GM23248 (cell line): ENCODE measurements at places on chromosomes 4 and X. TPM values are rescaled to one million over a fixed set of nuclear protein-coding genes. Genes with fewer than 3 reads are reported as not detected.
A peak's percentile ranks its signal among the peaks of the same experiment; 100 is the strongest.

- peak; percentile 73 for DNase-seq
Measured at GRCh38 chr4:174437324-174437723, 85.0 kb downstream of the HPGD start.

KLKB1 gene
- total RNA-seq: not detected in 2 replicates

DNA sequence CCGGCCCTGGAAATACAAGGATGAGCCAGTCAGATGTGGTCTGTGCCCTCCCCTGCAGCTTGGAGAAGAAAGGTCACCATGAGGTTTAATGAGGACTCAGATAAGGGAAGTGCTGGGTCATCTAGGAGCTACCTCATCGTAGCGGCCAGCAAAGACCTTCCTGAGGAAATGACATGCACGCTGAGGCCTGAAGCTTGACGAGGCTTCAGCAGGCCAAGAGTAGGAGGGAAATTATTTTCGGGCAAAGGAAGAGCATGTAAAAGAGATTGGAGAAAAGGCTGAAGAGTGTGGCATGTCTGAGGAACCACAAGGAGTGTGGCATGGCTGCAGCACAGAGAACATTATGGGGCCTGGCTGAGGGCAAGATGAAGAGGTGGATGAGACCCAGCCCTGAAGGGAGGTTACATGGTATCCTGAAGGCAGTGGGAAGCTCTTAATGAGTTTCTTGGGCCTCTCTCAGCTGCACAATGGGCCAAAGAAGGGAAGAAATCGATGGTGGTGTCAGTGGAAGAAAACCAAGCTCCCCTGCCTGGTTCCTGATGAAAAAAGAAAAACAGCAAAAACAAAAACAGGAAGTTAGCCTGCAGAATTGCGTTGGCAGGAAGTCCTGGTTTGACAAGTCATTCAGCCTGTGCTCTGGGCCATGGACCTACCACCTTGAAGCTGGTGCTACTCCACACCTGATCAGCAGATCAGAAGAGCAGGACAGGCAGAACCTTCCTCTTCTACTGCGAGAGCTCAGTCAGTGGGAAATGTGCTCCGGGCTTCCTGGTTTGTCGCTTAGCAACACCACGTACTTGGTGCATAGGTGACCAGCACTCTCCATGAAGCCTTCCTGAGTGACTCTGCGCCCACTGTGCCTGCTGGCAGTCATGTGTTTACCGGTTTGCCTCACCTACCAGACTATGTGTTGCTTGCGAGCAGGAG lies 134.5 kb upstream of the KLF3 start:
- no peak for DNase-seq

MAGEA12 gene
- 0.54 TPM in 1 of 2 replicates, not detected in the other for total RNA-seq

GRCh38 chr4:8301851-8302730 lies 32.5 kb downstream of the HTRA3 start:
- DNase-seq: no peak

DNA sequence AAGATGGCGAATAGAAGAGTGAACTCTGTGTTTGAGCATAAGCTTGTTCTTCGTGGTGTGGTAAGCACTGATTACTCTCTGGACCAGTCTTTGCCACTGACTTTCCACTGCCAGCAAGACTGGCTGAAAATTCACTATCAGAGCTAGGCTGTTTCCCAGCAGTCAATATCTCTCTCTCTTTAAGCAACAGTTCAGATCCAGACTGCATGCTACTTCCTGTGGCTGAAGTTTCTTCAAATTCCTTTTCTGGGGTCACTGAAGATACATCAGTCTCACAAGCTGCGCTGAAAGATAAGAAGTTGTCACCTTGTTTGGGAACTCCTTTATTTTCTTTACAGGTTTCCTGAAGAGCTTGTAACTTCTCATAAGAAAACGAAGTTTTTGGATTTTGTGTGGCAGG lies 54.0 kb upstream of the FAM120C start:
- DNase-seq: no peak
